ENCODE measurements at places on chromosomes 3 and 15.

DNA sequence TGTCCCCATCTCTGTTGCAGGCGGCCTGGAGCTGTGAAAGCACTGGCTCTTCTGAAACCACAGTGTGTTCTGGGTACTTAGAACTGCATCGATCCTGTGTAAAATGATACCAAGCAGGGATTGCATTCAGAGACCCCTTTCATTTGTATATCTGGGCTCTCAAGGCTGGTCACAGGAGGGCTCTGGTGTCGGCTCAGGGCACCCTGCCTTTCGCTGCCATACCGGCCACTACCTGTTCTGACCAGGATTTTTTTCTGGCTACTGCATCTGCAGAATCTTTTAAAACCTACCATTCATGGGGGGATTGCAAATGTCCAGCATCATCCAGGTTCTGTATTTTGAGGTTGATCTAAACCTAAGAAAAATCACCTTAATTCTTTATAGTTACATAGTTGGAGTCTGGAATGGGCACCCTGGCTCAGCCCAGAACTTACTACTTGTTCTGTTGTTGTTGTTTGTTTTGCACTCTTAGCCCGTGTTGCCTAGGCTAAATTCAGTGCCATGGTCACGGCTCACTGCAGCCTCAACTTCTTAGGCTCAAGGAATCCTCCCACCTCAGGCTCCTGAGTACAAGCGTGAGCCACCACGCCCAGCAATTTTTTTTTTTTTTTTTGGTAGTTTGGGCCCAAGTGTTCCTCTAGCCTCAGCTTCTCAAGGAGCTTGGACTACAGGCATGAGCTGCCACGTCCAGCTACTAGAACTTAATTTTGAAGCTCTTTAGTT is 52.7 kb downstream of the TRIM71 start:
- no peak for DNase-seq

GRCh38 chr15:31385736-31386135 is 59.1 kb downstream of the KLF13 start:
- no peak for DNase-seq

DNA sequence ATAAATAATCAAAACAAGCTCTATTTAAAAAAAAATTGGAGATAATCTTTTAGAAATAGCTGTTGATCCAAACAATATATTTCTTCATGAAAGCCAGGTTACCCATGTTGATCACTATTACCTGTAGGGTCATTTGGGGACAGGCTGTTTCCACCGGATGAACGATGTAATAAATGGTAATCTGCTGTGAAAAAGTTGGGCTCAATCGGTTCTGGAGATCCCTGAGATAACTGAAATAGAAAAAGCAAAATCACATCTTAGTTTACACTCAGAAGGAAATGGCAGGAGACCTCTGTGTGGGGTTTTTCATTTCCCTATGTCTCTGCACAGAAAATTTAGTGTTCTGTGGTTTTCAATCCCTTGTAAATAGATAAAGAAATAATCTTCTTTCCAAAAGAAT is 249.5 kb downstream of the NEK10 start:
- DNase-seq, result no peak

GRCh38 chr3:30628205-30628900 is 22.0 kb downstream of the TGFBR2 start:
- DNase-seq, result no peak

- no peak for DNase-seq
These were observed 11.2 kb downstream of the IGDCC4 start for GRCh38 chr15:65411465-65412071.

GRCh38 chr3:156599089-156599874 is 44.4 kb upstream of the SSR3 start:
- no peak for DNase-seq

- no peak for DNase-seq
These were observed 50.9 kb upstream of the HACD2 start for GRCh38 chr3:123635717-123636116.

DNA sequence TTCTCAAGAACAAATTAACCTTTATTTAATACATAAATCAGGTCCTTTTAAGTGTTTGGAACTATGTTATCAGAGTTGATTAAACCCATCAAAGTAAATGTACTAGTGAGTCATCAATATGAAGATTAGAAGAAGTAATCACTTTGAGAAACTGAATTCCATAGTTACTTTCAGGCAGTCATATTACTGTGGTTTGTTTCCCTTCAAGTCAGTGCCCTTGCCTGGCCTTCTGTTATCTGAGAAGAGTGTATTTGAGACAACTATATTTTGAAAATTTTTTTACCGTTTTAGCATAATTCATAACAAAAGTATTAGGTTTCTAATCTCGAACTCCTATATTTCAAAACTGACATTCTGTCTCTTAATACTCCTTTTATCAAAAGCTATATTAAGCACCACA is 73.6 kb downstream of the GMPS start:
- DNase-seq, result no peak

GRCh38 chr15:29070471-29071231 is 184.9 kb downstream of the APBA2 start:
- no peak for DNase-seq

DNA sequence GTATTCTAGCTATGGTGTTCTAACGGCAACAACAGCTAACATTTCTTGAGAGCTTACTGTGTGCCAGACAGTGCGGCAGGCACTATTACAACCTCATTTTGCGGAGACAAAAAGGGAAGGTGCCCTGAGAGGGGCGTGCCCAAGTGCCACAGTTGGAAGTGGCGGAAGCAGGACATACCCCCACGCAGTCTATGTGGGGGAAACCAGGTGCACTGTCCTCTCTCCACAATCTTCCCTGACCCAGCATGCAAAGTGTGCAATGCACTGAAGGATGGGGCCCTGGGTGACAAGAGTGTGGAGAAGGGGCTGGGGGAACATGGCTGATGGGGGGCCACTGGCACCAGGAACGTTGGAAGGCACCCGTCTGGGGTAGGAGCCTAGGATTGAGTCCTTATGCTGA is 8.6 kb downstream of the ANP32A start:
- DNase-seq, result no peak

DNA sequence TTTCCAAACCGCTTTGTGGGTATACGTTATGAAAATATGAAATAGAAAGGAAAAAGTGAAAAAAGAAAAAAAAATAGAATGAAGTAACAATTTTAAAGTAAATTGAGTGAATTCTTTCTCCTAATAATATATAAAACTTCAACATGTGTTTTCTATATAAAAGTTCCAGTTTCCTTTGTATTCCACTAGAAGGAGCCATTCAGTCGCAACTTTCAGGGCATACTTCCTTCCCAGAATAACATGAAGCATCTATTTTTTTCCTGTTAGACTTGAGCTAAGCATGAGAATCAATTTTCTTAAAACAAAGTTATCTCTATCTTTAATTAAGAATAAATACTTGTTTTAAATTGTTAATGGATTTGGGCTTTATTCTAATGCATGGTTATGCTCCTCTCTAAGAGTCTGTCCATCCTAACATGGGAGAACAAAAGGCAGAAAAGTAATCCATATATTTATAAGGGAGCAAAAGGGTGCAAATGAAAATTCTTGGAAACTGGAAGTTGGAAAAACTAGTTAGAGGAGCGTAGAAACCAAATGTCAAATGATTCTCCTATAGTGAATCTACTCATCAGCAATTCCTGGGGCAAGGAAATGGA is 16.0 kb upstream of the VGLL3 start:
- DNase-seq, result no peak

DNA sequence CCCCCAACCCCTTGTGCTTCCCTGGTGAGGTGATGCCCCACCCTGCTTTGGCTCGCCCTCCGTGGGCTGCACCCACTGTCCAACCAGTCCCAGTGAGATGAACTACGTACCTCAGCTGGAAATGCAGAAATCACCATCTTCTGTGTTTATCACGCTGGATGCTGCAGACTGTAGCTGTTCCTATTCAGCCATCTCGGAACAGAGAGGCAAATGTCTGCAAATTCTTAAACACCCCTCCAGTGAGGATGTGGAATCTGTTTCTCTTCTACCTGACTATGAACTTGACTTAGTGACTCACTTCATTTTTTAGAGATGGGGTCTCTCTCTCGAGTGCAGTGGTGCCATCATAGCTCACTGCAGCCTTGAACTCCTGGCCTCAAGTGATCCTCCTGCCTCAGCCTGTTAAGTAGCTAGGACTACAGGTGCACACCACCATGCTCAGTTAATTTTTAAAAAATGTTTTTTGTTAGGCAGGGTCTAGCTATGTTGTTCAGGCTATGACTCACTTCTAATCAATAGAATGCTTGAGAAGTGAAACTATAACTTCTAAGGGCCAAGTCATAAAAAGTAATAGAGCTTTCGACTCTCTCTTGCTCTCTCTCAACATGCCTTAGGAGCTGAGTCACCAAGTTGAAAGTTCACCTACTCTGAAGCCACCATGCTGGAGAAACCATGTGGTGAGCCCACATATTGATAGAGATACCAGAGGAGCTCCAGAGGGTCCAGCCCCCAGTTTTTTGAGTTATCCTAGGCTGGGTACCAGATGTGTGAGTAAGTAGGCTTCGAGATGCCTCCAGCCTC is 11.5 kb upstream of the PARP14 start:
- no peak for DNase-seq

DNA sequence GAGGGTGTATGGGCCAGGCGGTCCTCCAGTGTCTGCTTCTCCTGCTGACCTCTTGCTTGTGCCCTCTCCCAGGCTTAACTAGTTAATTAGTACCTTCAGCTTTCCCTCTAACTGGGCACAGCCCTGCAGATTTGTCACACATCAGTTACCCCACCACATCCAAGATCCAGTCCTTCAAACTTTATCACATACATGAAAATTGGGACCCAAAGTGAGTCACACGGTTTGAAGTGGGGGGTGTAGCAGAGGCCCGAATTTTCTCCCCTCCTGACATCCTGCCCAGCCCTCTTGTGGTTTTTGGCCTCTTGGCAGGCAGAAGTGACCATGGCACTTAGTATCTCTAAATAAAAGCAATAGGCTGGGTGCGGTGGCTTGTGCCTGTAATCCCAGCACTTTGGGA is 3.9 kb downstream of the MAPKAPK3 start:
- DNase-seq, result no peak
